RPMI8226 (cell line): ENCODE measurements at places on chromosomes 3 and 15.
A peak's percentile ranks its signal among the peaks of the same experiment; 100 is the strongest.

GRCh38 chr3:109685084-109686079 is 348.0 kb upstream of the DPPA4 start:
- DNase-seq = no peak

DNA sequence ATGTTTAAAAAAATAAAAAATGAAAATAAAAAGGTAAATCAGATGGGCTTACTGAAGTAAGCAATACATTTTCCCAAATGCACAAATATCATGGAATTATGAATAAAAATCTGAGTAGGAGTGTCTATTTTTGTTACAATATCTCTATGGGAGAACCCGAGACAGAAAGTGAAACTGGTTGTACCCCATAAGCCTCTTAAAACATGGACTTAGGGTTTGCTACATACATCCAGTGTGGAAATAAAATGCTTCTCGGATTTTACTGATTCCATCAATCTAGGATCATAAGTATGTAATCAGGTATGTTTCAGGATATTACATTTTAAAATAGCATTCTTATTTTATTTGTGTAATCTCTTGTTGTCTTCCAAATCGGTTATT is 177.8 kb upstream of the CDIN1 start:
- DNase-seq = no peak

- no peak for DNase-seq
Observed at GRCh38 chr15:31051496-31052080, 49.9 kb downstream of the TRPM1 start.

- DNase-seq = no peak
Observed at GRCh38 chr3:185959609-185960521, 22.1 kb upstream of the TRA2B start.

DNA sequence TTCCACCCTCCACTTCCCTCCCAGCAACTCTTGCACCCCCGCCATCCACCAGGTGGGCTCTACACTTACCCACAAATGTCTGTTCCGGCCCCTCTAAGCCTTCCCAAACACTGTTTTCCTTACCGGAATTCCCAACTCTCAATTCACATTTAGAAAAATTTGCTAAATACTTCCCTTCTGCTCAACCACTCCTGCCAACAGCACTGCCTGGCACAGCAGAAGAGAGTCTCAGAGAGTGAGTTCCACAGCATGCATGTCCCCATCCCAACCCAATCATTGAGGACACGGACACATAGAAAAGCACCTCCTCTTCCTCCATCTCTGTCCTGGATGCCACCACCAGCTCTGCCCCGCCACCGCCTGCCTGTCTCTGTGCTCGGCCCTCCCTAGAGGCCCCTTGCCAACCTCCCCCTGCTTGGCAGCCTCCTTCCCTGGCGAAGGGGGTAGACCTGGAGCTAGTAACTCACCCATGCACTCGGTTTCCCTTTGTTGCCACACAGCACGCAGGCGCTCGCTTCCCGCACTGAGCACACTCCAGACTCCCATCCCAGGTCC is 66.2 kb upstream of the SLC6A1 start:
- no peak for DNase-seq

DNA sequence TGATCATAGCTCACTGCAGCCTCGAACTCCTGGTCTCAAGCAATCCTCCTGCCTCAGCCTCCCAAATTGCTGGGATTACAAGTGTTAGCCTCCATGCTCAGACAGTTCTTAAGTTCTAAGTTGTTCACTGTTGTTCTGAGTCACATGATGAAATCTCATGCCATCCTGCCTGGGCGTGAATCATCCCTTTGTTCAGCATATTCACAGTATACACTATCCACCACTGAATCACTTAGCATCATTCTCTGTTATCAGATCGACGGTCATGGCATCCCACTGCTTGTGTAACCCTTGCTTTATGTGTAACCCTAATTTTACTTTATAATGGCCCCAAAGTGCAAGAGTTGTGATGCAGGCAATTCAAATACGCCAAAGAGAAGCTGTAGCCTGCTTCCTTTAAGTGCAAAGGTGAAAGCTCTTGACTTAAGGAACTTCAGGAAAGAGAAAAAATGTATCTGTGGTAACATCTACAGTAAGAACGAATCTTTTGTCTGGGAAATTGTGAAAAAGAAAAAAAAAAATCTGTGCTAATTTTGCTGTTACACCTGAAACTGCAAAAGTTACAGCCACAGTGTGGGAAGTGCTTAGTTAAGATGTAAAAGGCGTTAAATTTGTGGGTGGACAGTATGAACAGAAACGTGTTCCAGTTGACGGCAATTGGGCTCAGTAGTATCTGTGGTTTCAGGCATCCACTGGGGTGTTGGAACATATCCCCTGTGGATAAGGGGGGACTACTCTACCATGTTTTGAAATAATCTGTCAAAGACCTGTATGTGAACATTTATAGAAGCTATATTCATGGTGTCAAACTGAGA is 80.6 kb downstream of the PCOLCE2 start:
- DNase-seq = no peak

DNA sequence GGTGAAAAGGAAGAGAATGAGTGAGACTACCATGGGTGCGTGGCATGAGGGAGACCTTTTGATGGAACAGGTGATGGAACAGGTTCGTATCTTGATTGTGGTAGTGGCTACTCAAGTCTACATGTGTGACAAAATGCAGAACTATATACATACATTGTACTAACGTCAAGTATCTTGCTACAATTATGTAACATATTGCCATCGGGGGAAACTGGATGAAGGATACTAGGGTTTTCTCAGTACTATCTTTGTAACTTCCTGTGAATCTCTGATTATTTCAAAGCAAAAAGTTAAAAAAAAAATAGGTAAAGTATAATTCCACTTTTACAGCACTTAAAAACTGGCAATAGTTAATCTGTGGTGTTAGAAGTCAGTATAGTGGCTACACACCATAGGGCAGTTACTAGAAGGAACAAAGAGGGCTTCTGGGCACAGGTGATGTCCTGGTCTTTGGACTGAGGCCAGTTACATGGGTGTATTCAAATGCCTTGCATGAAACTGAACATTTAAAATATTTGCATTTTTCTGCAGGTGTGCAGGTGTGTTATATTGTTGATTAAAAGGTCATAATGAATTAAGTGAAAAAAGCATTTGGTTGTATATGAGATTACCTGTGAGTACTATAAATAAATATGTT is 61.4 kb downstream of the LRRK1 start:
- peak; percentile 53 for DNase-seq

DNA sequence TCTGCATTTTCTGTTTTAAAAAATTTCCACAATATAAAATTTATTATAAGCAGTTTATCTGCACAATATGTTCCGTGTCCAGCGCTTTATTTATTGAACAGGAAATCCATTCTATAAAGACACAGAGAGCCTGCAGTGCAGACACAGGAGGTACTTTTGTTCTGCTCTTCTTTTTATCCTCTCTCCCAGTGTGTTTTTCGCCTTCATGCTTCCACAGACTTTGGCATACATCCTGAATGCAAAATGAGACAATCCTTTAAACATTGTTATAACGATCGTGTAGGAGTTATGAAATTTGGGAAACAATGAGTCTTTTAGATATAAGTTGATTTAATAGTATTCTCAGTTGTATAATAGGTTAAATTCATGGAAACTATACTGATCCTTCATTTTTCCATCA is 749.2 kb downstream of the NAALADL2 start:
- DNase-seq = no peak

DNA sequence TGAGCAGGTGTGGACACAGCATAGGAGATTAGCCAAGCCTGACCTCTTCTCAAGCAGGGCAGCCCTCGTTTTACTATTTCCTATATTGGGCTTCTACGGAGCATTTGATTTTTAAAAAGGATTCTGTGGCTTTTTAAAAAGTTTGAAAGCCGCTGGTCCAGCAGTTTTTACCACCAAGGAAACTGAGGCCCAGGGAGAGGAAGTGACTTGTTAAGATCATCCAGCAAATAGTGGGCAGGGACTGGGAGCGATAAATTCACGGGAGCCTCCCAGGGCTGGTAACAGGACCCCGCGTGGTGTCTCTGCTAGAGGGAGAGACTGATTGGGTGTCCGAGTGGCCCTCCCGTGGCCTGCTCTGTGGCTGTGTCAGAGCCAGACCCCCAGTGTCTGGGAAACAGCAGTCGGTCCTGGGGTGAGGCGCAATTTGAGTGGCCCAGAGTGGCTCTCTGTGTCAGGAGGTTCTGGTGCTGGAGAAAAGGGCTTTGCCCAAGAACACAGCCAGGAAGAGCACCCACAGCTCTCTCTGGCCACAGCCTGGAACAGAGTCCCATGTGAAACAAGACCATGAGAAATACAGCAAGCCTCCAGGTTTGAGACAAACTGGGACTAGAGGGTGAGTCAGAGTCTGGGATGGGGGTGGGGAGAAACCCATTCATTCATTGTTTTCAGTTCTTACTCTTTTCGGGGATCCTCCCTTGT is 4.2 kb downstream of the FURIN start:
- DNase-seq = no peak

DNA sequence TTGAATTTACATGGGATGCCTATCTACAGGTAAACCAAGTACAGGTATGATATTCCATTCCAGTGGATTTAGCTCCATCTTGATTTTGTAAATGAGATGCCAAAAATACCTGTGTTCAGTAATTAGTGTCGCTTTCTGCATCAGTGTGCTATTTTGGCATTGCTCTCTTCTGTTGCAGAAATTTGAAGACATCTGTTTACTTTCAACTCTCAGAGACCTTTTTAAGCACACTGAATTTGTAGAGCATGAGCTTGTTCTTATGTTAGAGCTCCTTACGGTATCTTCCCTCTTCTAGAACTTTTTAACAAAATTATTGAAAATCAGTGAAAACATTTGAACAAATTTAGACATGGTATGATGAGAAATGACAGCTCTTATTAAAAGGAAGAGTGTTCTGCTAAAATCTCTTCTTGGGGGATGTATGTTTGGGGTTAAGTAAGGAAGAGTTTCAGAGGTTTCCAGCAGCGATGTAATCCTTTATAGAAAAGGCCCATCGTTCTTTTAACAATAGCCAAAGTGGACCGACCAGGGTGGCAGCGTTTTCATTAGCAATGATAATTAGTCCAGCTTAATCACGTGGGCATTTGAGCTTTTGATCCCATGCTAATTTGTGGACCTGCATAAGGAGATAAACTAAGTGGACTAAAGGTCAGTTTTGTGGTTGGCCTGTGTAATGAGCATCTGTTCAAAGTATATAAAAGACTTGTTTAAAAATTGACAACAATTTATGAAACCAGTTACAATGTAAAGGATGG is 385.4 kb downstream of the PTPRG start:
- no peak for DNase-seq

DNA sequence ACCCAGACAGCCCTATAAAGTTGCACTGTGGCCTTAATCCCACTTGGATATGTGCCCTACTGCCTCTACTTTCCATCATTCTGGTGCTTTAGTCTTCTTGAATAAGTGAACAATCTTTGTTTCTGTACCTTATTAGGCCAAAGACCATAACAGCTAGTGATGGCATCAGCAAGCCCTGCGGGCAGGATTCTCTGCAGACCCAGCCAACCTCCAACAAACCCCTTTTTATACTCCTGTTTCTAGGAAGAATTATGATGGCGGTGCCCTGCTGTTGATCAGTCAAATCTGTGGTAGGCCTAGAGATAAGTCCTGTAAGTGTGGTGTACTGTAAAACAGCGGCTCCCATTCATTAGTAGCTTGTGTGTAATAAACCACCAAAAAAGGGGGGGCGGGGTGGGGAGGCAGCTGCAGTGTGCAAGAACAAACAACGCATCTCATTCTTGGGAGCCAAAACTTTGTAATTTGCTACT is 40.5 kb downstream of the SOX2 start:
- no peak for DNase-seq

GRCh38 chr3:188926111-188926510 is 245.7 kb upstream of the TPRG1 start:
- no peak for DNase-seq

DNA sequence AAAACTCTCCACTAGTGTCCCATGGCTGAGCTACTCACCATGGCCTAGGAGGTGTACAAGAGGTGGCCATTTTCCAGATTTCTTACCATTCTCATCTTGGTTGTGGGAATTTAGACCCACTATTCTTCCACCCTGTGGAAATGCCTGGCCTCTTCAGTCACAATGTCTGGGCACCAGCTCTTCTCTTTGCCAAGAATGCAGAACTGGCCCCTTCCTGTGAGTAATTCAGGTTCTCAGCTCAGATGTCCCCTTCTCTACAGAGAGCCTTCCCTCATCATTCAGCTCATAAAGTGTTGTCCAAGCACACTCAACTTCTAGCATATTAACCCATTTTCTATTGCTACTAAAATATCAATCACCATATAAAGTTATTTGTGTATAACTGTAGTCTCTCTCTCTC is 575.5 kb upstream of the KCNMB2 start:
- DNase-seq = no peak

DNA sequence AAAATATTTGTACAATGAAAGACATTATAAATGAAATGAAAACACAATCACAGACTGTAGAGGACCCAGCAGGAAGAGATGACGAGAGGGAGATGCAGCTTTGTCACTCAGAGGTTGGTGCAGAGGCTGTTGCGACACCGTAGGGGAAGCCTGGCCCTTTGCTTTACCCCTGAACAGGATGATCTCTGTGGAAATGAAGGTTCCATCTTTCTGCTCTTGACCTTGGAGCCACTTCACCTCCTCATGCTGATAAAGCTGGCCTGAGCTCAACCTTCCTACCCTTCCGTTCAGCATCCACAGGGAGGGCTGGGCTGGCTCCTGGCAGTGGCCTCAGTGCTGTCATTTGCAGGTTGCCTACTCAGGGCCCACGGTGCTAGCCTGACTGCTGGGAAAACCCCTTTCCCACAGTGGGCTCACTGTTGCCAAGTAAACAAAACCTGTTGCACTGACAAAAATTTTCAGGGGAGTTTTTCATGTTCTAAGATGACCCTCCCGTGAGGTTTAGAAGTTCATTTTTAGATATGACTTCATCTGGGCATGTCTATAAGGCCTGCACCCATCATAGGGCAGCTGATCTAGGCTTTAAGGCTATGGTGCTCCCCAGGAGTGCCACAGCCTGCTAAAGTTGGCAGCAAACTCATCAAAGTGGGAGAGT is 3.0 kb upstream of the CD80 start:
- peak; percentile 4 for DNase-seq
